ENCODE measurements at places on chromosomes 6 and 20. TPM values are rescaled to one million over a fixed set of nuclear protein-coding genes. Genes with fewer than 3 reads are reported as not detected.

ZSCAN16 gene
- 2.5 TPM for total RNA-seq

- no peak for DNase-seq
These were observed 3.4 kb upstream of the NOL7 start for GRCh38 chr6:13611715-13612114.

CAGE1 gene
- total RNA-seq = not detected

DNA sequence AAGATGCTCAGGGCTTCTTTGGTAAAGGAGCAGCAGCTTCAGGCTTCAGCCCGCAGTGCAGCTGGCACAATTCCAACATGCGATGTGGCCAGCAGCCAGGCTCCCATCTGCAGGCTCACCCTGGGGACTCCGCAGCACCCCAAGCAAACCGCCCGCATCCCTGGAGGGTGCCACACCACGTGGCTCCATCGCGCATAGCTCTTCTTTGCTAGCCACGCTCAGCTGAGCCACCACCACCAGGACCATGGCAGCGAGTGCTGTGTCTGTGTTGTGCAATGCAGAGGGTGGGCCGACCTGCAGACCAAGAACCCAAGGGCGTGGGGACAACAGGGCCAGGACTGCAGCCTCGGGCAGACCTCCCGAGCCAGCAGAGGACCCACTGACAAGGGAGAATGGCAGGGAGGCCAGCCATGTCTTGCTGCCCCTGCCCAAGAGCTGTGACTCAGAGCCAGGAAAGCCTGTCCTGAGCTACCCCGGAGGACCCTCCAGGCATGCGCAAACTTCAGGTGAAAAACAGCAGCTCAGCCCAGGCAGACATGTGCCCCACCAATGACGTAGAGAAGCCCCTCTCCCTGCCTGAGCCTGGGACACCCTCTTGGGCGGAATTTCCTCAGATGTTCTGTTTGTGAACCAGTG lies 87.8 kb downstream of the GINS1 start:
- DNase-seq = no peak

- no peak for DNase-seq
These were observed 56.8 kb upstream of the MPC1 start for GRCh38 chr6:166439366-166440091.
